ENCODE measurements at places on chromosomes 5 and 9. TPM values are rescaled to one million over a fixed set of nuclear protein-coding genes. Genes with fewer than 3 reads are reported as not detected.

Gene HNRNPAB
- total RNA-seq: 85.3 TPM

Gene BNIP1
- 16.2 TPM for total RNA-seq

Gene DAB2IP
- 27.0 TPM for total RNA-seq

Gene ERMP1
- 14.2 TPM for total RNA-seq

Gene PHF24
- 1.00 TPM for total RNA-seq

Gene SLC25A48
- total RNA-seq: 0.36 TPM

Gene PCDHGA12
- 28.0 TPM for total RNA-seq

Gene INVS
- 38.4 TPM for total RNA-seq

Gene ADGRD2
- total RNA-seq: not detected

Gene PURA
- total RNA-seq: 9.3 TPM

Gene PCDHGA2
- total RNA-seq: 0.69 TPM

Gene TAF1L
- under 0.01 TPM for total RNA-seq
